ENCODE measurements at places on chromosomes 2 and 18. TPM values are rescaled to one million over a fixed set of nuclear protein-coding genes. Genes with fewer than 3 reads are reported as not detected.

CCDC85A gene
- total RNA-seq: 12.7 TPM

CYP26B1 gene
- total RNA-seq: 19.7 TPM

KIAA2012 gene
- total RNA-seq: not detected

ZNF385B gene
- not detected for total RNA-seq

MLPH gene
- not detected for total RNA-seq

SLC19A3 gene
- total RNA-seq: not detected

AP1S3 gene
- total RNA-seq: 3.7 TPM

PKDCC gene
- 1.3 TPM for total RNA-seq

TACR1 gene
- not detected for total RNA-seq

TMEM169 gene
- total RNA-seq: not detected

GPR39 gene
- 0.07 TPM for total RNA-seq

MEP1B gene
- total RNA-seq: not detected

MC2R gene
- total RNA-seq: not detected

LINC00305 gene
- not detected for total RNA-seq

TTLL4 gene
- 13.9 TPM for total RNA-seq
